ENCODE measurements at places on chromosomes 4 and X.

GRCh38 chr4:187017147-187017546 lies 293.5 kb upstream of the FAT1 start:
- no peak for ATAC-seq

- ATAC-seq, result no peak
These were observed 50.7 kb upstream of the NOCT start for GRCh38 chr4:138964716-138965426.

GRCh38 chrX:12947545-12948235 lies 27.2 kb upstream of the TMSB4X start:
- no peak for ATAC-seq

- no peak for ATAC-seq
These were observed 173.8 kb downstream of the NSUN7 start for GRCh38 chr4:40923316-40924095.

GRCh38 chrX:23884427-23885024 lies 23.2 kb downstream of the APOO start:
- no peak for ATAC-seq

DNA sequence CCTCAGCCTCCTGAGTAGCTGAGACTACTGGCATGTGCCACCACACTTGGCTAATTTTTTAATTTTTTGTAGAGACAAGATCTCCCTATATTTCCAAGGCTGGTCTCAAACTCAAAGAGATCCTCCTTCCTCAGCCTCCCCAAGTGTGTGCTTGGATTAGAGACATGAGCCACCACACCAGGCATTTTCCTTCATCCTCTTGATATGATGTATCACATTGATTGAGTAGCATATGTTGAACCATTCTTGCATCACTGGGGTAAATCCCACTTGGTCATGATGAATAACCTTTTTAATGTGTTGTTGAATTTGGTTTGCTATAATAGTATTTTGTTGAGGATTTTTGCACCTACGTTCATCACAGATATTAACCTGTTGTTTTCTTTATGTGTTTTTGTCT lies 24.2 kb upstream of the PPM1K start:
- no peak for ATAC-seq

- ATAC-seq, result no peak
These were observed 127.6 kb upstream of the GATB start for GRCh38 chr4:151888367-151888866.

DNA sequence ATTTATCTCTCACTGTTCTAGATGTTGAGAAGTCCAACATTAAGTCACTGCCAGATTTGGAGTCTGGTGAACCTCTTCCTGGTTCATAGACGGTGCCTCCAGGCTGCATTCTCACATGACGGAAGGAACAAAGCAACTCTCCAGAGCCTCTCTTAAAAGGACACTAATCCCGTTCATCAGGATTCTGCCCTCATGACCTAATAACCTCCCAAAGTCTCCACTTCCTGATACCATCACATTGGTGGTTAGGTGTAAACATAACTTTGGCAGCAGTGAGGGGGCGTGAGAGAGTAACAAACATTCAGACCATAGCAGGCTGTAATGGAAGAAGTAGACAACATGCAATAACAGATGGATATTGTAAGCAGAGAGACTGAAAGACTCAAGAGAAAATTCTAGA lies 388.6 kb downstream of the PDHA2 start:
- no peak for ATAC-seq

GRCh38 chrX:8773117-8773516 lies 28.1 kb downstream of the FAM9A start:
- no peak for ATAC-seq

DNA sequence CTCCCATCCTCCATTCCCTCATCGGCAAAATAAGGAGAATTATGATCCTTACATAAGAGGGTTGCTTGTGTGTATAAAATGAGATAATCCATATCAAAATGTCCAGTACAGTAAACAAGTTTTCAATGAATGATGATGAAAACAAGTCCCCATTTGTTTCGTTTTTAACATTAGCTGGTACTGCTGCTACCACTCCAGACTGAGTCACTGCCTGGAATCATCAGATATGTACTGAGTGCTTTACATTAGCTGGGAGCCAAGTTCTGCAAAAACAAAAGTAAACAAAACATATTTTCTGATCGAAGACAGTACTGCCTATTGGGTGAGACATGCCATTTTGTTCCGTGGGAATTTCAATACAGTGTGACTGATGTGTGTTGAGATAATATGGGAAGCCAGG lies 123.2 kb upstream of the IGFBP7 start:
- 0 out of 3 replicates have a peak, but pooled peaks have one; percentile 33 for ATAC-seq

GRCh38 chr4:10346023-10346422 lies 111.2 kb downstream of the ZNF518B start:
- no peak for ATAC-seq

- no peak for ATAC-seq
These were observed 17.9 kb downstream of the OCRL start for GRCh38 chrX:129557844-129558480.

DNA sequence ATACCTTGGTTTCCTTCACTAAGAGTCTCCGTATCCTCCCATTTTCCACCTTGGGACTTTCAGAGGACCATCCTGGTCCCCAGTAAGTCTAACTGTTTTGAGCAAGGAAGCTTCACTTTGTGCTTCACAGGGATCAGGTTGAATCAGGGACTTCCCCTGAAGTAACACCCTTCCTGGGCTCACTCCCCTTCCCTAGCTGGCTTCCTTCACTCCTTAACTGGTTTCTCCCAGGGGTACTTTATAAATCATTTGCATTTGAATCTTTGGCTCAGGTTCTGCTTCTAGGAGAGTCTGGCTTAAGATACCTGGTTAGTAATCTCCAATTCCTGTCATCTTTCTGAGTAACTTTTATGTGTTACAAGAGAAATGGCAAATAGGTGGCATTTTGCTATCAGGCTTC lies 24.5 kb upstream of the GRIA2 start:
- ATAC-seq, result no peak

DNA sequence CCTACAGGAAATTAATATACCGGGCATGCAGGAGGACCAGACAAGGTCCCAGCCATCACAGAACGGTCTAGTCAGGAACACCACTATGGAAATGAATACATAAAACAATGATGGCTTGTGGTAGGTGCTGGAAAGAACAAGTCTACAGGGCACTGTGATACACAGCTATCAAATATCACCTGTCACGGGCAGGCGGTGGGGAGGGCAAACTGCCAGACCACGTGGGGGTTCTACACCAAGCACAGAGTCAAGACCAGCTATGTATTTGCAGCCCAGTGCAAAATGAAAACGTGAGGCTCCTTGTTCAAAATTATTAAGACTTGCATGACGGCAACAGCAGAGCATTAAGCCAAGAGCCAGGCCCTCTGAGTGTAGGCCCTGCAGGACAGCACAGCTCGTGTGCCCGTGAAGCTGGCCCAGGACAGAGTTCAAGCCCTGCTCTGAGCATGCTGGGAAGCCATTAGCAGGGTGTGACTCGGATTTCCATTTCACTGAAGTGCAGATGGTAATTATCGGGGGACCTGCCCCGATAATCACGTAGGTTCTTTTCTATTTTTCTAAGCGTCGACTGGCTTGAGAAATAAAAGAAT lies 83.6 kb downstream of the JAKMIP1 start:
- ATAC-seq, result no peak

DNA sequence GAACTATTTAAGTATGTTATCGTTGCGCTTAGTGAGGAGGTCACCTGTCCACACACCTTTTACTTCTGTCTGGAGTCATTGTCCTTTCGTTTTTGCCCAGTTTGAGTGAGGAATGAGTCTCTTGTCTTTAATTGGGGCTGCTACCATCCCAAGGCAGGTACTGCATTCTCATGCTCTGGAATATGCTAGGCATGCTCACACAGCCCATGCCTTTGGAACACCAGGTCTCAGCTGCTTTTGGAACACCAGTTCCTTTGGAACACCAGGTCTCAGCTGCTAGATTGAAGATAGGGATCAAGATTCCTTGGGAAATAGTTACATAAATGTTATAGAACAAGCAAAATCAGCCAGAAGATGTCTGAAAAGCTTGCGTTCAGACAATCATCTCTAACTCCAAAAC lies 73.1 kb downstream of the AREG start:
- no peak for ATAC-seq

- ATAC-seq, result no peak
These were observed 14.4 kb upstream of the DUSP9 start for GRCh38 chrX:153632595-153632946.

DNA sequence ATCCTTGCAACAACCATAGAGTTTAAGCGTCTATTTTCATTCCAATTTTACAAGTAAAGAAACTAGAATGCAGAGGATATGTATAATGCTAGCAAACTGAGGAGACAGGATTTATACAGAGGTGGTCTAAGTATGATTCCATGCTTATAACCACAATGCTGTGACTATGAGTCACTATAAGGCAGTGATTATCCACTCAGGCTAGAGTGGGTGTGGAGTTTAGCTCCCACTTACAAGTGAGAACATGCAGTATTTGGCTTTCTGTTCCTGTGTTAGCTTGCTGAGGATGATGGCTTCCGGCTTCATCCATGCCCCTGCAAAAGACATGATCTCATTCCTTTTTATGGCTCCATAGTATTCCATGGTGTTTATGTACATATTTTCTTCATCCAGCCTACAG lies 41.6 kb upstream of the EDA2R start:
- ATAC-seq, result no peak

DNA sequence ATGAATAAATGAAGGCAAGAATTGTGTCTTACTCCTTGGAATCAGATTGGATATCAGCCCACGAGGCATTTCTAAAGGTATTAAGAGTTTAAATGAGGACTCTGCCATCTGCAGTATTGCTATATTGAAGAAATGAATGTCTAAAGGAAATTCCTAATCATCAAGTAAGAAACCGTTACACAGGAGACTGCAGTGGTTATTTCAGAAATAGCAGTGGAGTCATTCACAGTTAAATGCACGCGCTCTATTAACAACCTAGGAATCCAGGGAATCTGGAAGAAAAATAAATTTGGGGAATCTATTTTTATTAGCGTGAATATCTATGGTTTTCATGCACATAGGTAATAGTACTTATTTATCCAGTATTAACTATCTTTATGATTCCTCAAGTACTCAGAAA lies 334.2 kb downstream of the TENM3 start:
- ATAC-seq, result no peak

DNA sequence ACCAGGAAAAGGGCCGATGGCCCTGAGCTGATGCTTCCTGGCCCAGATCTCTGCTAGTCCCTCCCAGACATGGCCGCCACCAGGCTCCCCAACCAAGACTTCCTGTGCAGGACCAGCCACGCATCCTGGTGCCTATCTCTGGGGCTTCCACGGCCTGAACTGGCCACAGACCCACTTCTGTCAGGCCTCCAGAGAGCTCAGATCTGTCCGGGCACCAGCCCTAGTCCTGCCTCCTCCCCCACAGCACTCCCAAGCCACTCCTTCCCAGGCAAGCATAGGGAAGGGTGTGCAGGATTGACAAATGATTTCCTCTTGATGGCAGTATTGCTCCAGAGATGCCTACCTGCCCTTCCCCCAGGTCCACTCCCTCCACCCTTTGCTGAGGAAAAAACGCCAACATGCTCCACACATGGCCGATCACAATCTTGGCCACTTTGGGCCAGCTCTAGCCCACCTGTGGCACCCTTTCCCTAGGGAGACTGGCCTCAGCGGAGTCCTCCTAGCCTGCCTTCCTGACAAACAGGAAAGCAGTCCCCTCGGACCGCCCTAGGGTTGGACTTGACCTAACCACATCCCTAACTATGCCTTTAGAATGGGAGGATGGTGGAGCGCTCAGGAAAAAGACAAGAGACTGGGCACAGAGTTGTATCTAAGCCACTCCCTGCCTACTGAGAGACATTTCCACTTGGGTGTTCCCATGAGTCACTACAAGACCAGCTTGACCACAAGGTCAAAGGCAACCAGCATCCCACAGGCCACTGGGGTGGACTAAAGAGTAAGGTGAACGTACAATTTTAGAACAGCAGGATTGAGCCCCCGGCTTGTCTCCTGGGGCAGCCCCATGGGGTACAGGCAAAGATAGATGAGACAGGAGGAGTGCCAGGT lies 277.5 kb upstream of the AGTR2 start:
- ATAC-seq, result peak; percentile 86

GRCh38 chr4:131509521-131509920 lies 1639.6 kb upstream of the PCDH10 start:
- ATAC-seq, result peak; percentile 40

- ATAC-seq, result no peak
These were observed 47.4 kb upstream of the PTCHD1 start for GRCh38 chrX:23287191-23287725.

- ATAC-seq, result no peak
These were observed 463.1 kb downstream of the PCDH7 start for GRCh38 chr4:31183256-31183655.

DNA sequence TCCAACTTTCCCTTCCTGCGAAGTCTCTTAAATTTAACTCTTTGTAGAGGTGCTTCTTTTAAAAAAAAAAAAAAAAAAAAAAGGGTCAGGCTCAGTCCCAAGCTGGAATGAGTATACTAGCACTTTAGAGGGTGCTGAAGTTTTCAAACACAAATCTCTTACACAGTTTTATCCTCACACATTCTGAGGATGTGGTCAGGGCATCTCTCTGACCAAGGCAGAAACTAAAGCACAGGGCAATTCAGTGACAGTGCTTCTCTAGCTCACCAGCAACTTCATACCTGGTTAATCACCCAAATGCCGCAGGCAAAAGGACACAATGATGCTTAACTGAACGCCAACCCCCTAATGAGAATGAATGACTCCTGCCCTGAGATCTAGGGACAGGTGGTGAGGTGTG lies 9.8 kb upstream of the PGM2 start:
- ATAC-seq, result no peak

DNA sequence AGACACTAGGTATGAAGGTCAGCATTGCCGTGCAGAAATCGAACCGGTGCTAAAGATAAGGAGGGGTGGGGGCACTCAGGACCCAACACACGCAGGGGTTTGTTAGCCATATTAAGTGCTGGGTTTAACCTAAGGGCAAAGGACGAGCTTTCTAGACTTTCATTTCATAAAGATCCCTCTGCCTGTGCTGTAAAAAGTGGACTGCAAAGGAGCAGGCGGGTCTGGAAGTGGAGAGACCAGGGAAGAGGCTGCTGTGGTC lies 1.3 kb downstream of the CASP3 start:
- ATAC-seq, result no peak

DNA sequence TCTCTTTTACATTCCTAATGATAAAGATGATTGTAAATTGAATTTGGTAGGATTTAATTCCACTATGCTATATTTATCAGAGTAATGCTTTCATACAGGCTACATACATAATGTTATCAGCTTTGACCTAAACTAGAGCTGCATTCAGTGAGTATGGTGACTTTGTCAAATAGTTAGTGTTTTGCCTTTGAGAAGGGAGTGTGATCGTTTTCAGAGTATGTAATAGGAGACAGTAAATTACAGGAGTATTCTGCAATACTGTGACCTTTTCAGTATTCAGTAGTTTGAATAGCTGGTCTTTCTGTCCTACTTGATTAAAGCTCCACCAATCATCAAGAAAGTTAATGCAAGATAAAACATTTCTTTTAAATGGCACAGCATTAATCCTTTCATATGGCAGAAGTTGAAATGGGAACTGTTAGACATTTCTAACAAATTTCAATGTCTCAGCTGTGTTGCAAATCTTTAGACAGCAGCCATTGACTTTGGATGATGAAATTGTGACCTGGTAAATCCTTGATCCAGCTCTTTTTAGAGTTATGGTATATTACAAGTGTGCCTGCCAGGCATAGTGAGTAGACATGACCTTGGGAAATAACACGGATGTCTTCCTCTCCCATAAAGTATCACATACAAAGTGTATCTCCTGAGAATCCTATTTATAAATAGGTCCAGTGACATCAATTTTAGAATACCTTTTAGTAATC lies 455.3 kb downstream of the KCTD8 start:
- ATAC-seq, result no peak

- ATAC-seq, result no peak
These were observed 117.1 kb downstream of the TMEM164 start for GRCh38 chrX:110120025-110120424.

GRCh38 chr4:15717086-15717485 lies 14.2 kb downstream of the BST1 start:
- peak; percentile 82 for ATAC-seq
